ENCODE measurements at places on chromosomes 3 and 15. TPM values are rescaled to one million over a fixed set of nuclear protein-coding genes. Genes with fewer than 3 reads are reported as not detected.
A peak's percentile ranks its signal among the peaks of the same experiment; 100 is the strongest.

CYP8B1 gene
- total RNA-seq: not detected

ADGRG7 gene
- not detected for total RNA-seq

STRA6 gene
- 0.71 TPM for total RNA-seq

KIF9 gene
- total RNA-seq: 16.1 TPM

MOBP gene
- total RNA-seq: not detected

GRCh38 chr3:171712171-171712938 is 97.9 kb downstream of the PLD1 start:
- no peaks in the 10 kb centered on the region for H3K36me3 ChIP-seq
- H3K4me1 ChIP-seq: no peaks in the 10 kb centered on the region
- no peak overlapping the region for H3K4me3 ChIP-seq
- DNase-seq: no peak
- no peaks in the 10 kb centered on the region for H3K27me3 ChIP-seq
- H3K27ac ChIP-seq: no peak overlapping the region

DNA sequence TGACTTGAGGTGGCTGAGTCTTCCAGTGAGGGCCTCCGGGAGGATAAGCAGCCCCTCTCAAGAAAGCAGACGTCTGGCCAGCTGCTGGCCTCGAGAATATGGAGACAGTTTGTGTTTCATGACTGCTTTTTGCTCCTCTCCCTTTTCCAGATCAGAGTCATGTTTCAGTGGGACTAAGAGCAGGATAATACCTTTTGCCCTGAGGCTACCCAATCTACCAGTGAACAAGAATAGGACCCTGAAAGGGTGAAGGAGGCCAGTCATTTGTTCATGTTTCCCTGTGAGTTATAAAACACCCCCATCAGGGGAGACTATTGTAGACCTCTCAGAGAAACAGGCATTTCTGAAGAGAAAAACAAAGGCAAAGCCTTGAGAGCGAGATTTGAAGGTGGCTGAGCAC is 137.4 kb downstream of the RYR3 start:
- no peaks in the 10 kb centered on the region for H3K4me1 ChIP-seq
- no peaks in the 10 kb centered on the region for H3K36me3 ChIP-seq
- no peak overlapping the region for H3K4me3 ChIP-seq
- DNase-seq: no peak
- H3K27me3 ChIP-seq: no peaks in the 10 kb centered on the region

AP3B2 gene
- total RNA-seq: 4.2 TPM

SMAD6 gene
- 8.0 TPM for total RNA-seq

GRCh38 chr3:150984066-150984465 is 11.5 kb upstream of the CLRN1 start:
- H3K27ac ChIP-seq: no peak overlapping the region
- no peaks in the 10 kb centered on the region for H3K4me1 ChIP-seq
- no peak for DNase-seq
- no peaks in the 10 kb centered on the region for H3K27me3 ChIP-seq
- H3K36me3 ChIP-seq: no peaks in the 10 kb centered on the region

ANKRD63 gene
- total RNA-seq: not detected

PLA2G4D gene
- not detected for total RNA-seq

DNA sequence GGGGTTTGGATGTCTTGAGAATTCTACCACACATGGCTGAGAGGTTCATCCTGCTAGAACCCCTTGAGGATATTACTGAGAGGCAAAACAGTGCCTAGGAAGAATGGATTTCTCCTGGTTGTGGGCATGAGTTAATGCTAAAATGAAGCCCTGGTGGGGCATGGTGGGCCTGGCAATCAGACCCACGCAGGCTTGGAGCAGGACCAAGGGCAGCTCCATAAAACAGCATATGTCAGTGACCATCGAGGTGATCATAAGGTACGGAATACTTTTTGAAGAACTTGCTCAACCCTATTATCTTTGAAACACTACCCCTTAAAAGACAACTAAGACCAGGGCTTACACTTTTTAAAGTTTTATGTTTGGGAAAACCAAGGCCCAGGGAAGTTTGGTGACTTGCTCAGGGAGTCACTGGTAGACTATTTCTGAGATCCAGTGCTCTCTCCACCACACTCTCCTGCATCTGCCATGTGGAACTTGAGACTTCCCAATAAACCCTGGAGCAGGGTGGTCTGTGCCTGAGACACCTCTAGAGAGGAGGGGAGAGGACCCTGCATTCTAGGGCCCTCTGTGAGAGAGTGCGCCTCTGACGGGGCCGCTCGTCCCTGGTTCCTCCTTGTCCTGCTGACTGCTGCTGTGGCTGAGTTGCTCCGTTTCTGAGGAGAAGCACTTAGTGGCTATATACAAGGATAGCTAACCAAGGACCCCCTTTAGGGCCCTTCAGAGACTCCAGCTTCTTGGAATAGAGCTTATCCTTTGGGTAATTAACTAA is 28.0 kb upstream of the TIMP4 start:
- H3K36me3 ChIP-seq: no peaks in the 10 kb centered on the region
- H3K27me3 ChIP-seq: no peaks in the 10 kb centered on the region
- peaks cover 7% of the 10 kb centered on the region for H3K4me1 ChIP-seq
- H3K27ac ChIP-seq: no peak overlapping the region

- no peak overlapping the region for H3K27ac ChIP-seq
- peak; percentile 66 for DNase-seq
- H3K4me1 ChIP-seq: no peaks in the 10 kb centered on the region
- no peak overlapping the region for H3K4me3 ChIP-seq
- no peaks in the 10 kb centered on the region for H3K27me3 ChIP-seq
- no peaks in the 10 kb centered on the region for H3K36me3 ChIP-seq
Measured at GRCh38 chr3:13017361-13018042, 55.7 kb downstream of the IQSEC1 start.

DNA sequence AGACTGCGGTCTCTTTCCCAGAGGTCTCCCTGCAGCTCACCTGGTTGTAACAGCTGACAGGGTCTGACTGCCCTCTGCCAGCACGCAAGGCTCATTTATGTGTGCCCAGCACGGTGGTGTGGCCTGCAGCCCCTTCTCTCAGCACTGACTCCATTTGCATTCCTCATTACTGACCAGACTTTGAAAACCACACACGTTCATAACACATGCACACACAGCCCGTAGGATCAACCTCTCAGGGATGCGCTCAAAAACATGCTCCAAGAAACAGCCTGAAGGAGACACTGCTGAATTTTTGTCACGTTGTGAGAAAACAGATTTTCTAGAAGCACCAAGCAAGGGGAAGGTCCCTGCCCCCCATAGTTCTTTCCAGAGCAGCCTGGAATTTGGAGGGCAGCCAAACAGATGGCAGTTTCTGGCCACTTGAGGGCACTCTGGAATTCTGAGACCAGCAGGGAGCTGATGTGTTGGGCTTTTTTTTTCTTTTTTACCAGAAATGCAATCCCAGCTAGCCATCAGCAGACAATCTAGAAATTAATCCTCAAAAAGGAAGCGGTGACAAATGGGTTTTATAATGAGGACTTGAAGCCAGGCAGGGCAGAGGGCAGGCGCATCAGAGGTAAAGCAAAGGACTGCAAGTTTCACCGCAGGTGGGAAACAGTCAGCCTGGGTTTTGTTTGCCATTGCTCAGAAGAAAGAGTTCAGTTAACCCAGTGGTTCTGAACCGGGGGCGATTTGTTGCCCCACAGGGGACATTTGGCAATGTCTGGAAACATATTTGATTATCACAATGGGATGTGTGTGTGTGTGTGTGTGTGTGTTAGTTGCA is 170.5 kb upstream of the PROK2 start:
- H3K4me1 ChIP-seq: peaks cover 11% of the 10 kb centered on the region
- no peak overlapping the region for H3K4me3 ChIP-seq
- peak; percentile 82 for DNase-seq
- no peaks in the 10 kb centered on the region for H3K27me3 ChIP-seq

ARNT2 gene
- 4.3 TPM for total RNA-seq

GRCh38 chr15:68875377-68876116 is 54.8 kb upstream of the SPESP1 start:
- H3K36me3 ChIP-seq: no peaks in the 10 kb centered on the region
- no peak overlapping the region for H3K27ac ChIP-seq
- peak; percentile 95 for DNase-seq

CHL1 gene
- total RNA-seq: 29.1 TPM

OSBPL10 gene
- total RNA-seq: 19.6 TPM

GRCh38 chr15:98077186-98077585 is 116.7 kb downstream of the ARRDC4 start:
- H3K27me3 ChIP-seq: no peaks in the 10 kb centered on the region
- peak overlapping the region; percentile 77 for H3K27ac ChIP-seq
- DNase-seq: no peak
- peaks cover 24% of the 10 kb centered on the region for H3K4me1 ChIP-seq
- no peak overlapping the region for H3K4me3 ChIP-seq
- no peaks in the 10 kb centered on the region for H3K36me3 ChIP-seq

CLN6 gene
- total RNA-seq: 15.1 TPM

GRCh38 chr3:195246581-195246995 is 24.4 kb downstream of the XXYLT1 start:
- no peak overlapping the region for H3K27ac ChIP-seq
- no peaks in the 10 kb centered on the region for H3K27me3 ChIP-seq
- H3K4me1 ChIP-seq: peaks cover 16% of the 10 kb centered on the region
- no peaks in the 10 kb centered on the region for H3K36me3 ChIP-seq
- DNase-seq: no peak

DNA sequence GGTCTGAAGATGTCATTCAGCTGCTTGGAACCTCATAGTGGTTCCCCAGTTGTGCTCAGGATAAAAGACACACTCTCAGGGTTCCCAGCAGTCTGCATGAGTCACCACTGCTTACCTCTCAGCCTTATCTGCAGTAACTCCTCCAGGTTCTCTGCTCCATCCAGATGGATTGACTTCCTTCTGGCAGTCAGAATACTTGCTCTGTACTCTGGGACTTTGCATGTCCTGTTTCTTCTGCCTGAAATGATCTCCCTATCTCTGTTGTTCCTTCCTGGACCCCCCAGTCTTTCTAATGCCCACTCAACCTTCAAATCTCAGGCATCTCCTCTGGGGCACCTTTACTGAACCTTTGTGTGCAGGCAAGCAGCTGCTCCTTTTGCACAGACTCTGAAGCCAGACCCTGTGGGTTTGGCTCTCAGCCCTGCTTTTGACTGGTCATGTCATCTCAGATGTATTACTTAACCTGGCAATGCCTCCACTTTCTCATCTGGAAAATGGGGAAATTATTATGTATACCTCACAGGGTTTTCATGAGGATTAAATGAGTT is 38.4 kb downstream of the ITPR1 start:
- H3K27ac ChIP-seq: no peak overlapping the region
- no peak for DNase-seq
- no peak overlapping the region for H3K4me3 ChIP-seq
- H3K36me3 ChIP-seq: no peaks in the 10 kb centered on the region
- peaks cover 53% of the 10 kb centered on the region for H3K4me1 ChIP-seq

DNA sequence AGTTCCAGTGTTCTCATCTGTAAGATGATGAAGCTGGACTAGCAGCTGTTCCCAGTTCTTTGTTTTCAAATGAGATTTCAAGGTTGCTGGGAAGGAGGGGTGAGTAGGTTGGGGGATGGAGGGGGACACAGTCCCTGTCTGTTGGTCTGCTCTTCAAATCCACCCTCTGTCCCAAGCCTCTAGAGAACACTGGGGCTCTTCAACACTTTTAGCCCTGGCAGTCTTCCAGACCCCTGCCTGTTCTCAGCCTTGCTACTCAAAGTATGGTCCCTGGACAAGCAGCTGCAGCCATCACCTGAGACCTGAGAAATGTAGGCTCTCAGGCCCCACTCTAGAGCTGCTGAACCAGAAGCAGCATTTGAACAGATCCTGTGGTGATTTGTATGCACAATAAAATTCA is 41.3 kb downstream of the NEK11 start:
- H3K27ac ChIP-seq: no peak overlapping the region
- no peak overlapping the region for H3K4me3 ChIP-seq
- no peaks in the 10 kb centered on the region for H3K4me1 ChIP-seq
- no peak for DNase-seq

GRCh38 chr3:38169027-38169317 is 3.6 kb downstream of the OXSR1 start:
- H3K4me1 ChIP-seq: no peaks in the 10 kb centered on the region
- H3K27me3 ChIP-seq: no peaks in the 10 kb centered on the region
- H3K36me3 ChIP-seq: no peaks in the 10 kb centered on the region
- H3K4me3 ChIP-seq: no peak overlapping the region
- no peak for DNase-seq

DNA sequence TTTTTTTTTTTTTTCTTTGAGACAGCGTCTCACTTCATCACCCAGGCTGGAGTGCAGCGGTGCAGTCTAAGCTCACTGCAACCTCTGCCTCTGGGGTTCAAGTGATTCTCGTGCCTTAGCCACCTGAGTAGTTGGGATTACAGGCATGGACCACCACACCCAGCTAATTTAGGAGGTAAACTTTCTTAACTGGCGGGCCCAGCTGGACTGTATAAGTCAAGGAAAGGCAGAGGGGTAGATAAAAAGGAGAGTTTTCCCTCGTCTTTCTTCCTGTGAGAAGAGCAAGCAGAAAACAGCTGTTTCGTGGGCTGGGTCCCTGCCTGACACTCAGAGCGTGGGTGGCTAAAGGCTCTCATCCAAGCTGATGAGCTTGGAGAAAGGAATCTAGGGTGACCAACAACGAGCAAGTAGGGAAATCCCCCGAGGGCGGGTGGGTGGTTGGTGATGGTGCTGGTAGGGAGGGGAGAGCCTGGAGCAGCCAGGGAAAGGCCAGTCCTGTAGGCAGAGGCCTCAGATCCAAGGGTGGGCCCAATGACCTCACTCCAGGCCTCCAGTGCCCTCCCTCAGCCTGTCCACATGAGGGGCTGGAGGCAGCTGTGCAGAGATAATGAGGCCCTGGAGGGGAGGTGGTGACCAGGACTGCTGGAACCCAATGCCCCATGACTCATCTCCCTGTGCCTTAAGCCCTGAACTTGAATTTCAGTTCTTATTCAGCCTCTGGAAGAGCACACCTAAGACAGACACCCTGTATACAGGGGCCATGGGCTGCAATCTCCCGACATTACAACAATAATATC is 43.1 kb upstream of the LIMD1 start:
- peaks cover 53% of the 10 kb centered on the region for H3K4me1 ChIP-seq
- no peak overlapping the region for H3K4me3 ChIP-seq
- no peaks in the 10 kb centered on the region for H3K36me3 ChIP-seq
- H3K27ac ChIP-seq: peak overlapping the region; percentile 43
- peak; percentile 85 for DNase-seq
- H3K27me3 ChIP-seq: no peaks in the 10 kb centered on the region

DNA sequence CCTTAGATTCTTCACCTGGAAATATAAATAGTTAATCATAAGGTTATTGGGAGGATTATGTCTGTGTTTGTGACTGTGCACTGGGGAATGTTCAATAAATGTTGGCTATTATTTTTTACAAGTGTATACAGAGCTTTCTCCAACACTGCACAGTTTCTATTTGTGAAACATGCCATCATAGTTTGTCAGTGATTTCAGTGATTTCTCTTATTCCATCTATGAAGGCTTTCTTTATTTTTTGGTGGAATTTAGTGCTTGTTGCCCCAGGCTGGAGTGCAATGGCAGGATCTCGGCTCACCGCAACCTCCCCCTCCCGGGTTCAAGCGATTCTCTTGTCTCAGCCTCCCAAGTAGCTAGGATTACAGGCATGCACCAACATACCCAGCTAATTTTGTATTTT is 545.0 kb upstream of the GRM7 start:
- no peak for DNase-seq
- H3K4me3 ChIP-seq: no peak overlapping the region
- H3K36me3 ChIP-seq: no peaks in the 10 kb centered on the region
- H3K4me1 ChIP-seq: no peaks in the 10 kb centered on the region
- no peaks in the 10 kb centered on the region for H3K27me3 ChIP-seq

Data from sigmoid colon (tissue), 7 donors.